ENCODE measurements at places on chromosomes 6 and 20.

- DNase-seq, result no peak
Measured at GRCh38 chr6:118784641-118785164, 109.2 kb upstream of the ASF1A start.

DNA sequence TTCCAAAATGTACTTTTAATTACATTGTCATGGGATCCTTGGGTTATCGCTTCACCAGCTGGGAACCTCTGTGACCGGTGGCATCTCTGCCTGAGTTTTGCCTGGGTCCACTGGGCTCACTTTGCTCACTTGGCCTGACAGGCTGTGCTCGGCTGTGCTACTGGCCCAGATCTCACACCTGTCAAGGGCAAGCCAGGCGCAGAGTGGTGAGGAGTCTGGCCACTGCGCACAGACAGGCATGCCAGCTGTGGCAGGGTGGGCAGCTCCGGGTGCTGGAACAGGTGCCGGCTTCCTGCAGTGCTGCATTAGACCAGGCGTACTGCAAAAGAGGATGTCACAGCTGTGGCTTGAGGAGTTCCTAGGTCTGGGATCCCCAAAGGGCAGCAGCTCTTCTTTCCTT is 489.8 kb downstream of the TENT5A start:
- no peak for DNase-seq

DNA sequence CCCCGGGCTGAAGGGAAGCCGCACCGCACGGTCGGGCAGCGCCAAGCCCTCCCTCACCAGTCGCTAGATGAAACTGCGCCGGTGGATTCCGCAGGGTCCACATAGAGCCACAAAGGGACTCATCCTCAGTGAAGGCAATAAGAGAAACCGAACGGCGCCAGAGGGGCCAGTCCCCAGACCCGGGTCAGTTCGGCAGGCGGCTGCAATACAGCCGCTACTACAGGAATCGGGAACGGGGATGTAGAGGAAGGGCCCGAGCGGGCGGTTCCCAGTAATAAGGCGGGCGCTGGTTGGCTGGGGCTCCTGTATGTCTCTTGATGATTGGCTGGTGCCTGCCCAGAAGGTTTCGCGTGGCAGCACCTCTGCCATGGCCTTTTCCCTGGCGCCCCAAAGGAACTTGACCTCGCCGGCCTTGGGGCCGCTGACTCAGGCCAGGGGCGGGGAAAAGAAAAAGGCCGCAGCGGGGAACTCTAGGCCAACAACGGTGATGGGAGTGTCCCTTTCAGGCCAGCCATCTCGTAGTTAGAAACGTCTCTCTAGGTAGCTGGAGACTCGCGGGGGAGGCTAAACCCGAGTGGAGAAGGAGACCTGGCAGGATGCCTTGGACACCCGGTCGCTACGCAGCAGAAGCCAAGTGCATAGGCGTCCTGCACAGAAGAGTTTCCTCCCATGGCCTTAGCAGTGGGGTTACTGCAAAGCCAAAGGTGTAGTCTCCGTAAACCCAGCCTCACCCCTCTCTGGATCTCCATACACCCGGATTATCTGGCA is at the start of gene IBTK:
Gene IBTK (minus strand): TSS at position 240 of the 768 bp plus-strand sequence. CDS start 7,258 bp downstream, outside the sequence.
- DNase-seq, result peak; percentile 91

DNA sequence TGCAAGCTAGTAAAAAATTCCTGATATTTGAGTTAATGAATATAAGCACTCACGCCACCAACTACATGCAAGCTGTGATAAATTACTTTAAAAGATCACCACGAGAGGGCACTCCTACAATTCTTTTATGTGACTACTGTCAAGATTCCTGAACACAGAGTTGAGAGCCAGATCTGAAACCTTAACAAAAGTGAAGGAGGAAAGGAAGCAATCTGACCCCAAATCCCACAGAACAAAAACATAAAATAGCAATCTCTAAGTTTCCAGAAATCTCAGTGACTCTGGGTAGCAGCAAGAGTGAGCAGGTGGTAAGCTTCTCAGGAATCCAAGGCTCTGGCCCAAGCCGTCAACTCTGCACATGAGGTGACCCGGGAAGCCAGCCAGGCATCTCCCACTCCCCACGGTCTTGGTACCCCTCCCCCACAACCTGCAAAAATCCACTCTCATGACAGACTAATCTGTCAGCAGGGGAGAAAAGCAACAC is 55.1 kb downstream of the STAU1 start:
- DNase-seq, result peak; percentile 56

GRCh38 chr6:108560463-108561308 is at the start of gene FOXO3:
FOXO3 (plus strand) TSS chr6:108560917; CDS start chr6:108561209, 292 bp downstream.
- peak; percentile 48 for DNase-seq

GRCh38 chr6:28586324-28586723 is 60.6 kb downstream of the GPX5 start:
- no peak for DNase-seq

GRCh38 chr6:20182926-20183521 is 29.2 kb downstream of the MBOAT1 start:
- peak; percentile 19 for DNase-seq

GRCh38 chr20:59749301-59749700 is 145.0 kb downstream of the PHACTR3 start:
- DNase-seq, result no peak

GRCh38 chr6:17899491-17899890 is 87.9 kb downstream of the KIF13A start:
- DNase-seq, result no peak

DNA sequence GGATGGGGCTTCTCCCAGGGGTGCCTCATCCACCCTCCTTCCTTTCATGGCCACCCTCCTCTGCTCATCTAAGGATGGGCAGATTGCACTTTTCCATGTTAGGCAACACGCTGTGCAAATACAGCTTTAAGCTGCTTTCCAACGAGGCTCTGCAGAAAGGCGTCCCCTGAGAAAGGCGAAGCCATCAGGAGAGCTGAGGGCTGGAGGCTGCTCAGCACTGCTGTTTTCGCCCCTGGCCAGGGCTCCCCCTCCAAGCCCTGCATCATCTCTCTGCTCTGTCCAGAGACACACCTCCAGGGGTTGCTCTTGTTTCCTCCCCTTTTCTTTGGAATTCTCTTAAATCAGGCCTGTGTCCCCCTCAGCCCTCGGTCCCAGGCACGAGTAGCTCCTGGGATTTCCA is 526.1 kb downstream of the CDH26 start:
- DNase-seq, result no peak

- DNase-seq, result no peak
Measured at GRCh38 chr6:109478841-109479624, 4.0 kb downstream of the ZBTB24 start.

GRCh38 chr20:47285189-47285588 is 71.3 kb downstream of the ZMYND8 start:
- no peak for DNase-seq

- no peak for DNase-seq
Measured at GRCh38 chr20:47791084-47791599, 5.9 kb upstream of the SULF2 start.

DNA sequence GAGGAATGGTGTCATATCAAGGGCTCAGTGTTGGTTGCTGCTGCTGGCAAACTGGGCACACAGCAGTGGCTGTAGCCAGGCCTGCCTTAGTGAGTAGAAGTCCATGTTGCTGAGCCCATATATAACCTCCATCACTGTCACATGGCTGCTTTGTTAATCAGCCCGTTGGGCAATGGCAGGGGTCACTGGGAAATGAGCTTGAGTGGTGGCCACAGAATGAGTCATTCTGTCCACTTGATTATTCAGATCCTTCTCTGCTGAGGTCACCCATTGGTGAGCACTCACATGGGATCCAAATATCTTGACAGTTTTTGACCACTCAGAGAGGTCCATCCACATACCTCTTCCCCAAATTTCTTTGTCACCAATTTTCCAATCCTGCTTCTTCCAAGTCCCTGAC is 898.9 kb upstream of the EYS start:
- no peak for DNase-seq

DNA sequence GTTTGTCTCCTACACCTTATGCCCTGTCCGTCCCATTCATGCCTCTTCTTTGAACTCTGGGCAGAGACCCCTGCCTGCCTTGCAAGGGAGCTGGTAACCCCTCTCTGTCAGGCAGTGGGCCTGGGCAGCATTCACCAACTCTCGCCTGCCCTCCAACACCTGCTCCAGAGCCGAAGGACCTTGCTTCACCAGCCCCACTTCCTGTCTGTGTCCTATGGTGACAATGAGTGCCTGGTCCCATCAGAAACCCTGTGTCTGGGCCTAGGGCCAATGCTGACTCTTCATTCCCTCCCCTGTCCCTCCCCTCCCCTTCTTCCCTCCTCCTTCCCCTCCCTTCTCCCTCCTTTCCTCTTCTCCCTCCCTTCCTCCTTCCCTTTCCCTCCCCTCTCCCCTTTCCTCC is 22.8 kb upstream of the PCMTD2 start:
- peak; percentile 74 for DNase-seq

GRCh38 chr20:8740265-8740664 is 328.6 kb upstream of the PLCB4 start:
- DNase-seq, result no peak

- no peak for DNase-seq
Measured at GRCh38 chr20:56423211-56423610, 11.2 kb downstream of the CASS4 start.

DNA sequence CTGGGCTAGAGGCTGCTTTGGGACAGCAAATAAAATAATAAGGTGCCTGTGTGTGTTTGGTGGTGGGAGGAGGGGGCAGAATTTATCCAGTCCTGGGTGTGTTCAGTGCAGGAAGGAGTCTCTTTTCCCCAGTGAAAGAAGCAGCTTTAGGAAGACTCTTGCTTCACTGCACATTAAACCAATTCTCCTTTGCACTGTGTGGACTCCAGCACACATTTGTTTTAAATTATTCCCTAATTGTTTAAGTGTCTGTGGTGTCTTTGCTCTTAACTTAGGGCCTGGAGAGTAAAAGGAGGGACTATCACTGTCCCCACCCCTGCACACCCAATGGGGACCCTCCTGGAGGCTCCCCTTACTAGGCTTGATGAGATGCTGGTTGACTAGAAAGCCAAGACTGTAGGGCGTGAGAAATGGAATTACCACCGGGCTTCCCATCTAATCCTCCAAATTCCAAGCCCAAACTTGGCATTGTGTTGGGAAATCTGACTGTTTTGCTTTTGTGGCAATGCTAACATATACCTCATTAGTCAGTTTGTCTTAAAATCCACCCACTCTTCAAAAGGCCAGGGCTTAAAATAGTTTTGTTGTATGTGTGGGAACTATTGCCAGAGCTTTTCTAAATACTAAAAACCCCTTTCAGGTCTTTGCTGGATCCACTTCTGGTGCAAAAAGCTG is 13.5 kb upstream of the DAAM2 start:
- DNase-seq, result no peak

GRCh38 chr6:91683240-91683639 is 1096.4 kb upstream of the MAP3K7 start:
- DNase-seq, result no peak

GRCh38 chr20:906001-906520 is 10.1 kb downstream of the ANGPT4 start:
- DNase-seq, result no peak

DNA sequence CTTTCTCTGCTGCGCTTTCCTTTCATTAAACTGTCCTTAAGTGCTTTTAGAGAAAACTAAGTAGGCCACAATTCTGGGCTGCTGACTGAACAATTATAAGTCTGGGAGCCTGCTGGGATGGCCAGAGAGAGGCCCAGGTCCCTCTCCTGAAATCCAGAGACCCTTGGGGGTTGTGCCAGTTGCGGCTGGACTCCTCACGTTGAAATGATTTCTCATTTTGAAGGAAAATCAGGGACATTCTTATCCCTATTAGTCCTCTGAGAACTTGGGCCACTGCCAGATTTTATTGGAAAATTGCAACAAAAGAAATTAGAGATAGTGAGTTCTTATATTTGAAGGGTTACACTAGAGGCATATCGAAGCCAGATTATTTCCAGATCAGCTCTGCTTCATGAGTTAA is 145.1 kb downstream of the CLIC5 start:
- no peak for DNase-seq

DNA sequence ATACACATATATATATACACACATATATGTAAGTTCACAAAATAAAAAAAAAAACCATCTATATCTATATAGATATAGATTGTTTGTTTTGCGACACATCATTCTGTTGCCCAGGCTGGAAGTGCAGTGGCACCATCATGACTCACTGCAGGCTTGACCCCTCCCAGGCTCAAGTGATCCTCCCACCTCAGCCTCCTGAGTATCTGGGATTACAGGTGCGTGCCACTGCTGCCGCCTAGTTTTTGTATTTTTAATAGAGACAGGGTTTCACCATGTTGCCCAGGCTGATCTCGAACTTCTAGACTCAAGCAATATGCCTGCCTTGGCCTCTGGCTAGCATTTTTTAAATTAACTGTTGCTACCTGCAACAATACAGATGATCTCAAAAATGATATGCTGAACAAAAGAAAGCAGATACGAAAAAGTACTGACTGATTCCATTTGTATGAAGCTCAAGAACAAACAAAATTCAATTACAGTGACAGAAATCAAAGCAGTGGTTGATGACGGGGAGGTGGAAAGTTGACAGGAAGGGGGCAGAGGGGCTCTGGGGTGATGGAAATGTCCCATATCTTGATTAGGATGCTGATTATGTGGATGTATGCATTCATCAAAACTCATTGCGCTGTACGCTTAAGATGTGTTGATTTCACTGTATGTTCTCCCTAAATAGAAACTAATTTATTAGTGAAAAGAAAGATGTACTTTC is 49.6 kb downstream of the ATXN1 start:
- DNase-seq, result no peak

GRCh38 chr6:53496797-53497375 is 48.0 kb downstream of the GCLC start:
- DNase-seq, result no peak

DNA sequence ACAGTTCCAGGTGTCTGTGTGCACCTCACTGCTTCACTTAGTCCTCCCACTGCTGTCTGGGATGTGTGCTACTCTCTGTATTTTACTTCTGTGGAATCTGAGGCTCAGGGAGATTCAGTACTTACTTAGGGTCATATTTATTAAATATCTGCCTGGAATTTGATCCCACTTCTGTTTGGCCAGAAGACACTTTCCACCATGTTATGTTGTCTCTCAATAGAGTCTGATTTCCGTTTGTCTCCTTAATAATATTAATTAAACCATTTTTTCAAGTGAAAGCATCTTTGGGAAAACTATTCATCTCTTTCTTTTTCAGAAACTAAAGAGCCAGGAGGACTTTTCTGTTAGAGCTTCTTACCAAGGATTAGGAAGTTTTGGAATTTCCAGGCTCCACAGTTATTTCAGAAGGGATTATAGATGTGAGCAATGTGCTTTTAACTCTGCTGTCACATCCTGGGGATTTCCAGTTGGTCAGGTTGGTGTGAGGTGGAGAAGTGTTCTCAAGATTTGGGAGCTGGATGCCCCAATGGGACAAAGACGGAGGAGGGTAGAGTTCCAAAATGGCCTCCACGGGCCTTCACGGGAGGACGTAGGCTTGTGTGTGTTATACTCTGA is 156.8 kb upstream of the RALGAPA2 start:
- no peak for DNase-seq

DNA sequence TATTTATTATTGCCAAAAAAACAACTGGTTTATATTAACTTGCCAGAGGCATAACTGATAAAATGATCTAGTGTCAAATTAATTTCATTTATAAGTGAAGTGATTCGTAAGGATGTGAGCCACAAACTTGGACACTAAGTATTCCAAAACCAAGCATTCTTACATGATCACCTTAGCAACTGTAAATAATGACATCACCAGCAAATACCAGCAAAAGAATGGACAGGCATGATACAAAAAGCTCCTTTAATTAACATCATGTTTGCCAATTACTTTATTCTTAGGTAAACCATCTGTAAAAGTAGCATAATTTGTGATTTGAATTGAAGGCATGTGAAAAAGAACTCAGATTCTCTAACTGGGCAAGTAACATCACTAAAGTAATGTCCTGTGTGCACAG is 17.2 kb upstream of the FNDC1 start:
- DNase-seq, result no peak

GRCh38 chr6:118710616-118711015 is 59.2 kb upstream of the CEP85L start:
- DNase-seq, result no peak

GRCh38 chr6:14026831-14027539 is 90.6 kb upstream of the CD83 start:
- DNase-seq, result no peak
